ENCODE measurements at places on chromosomes 1 and 21. TPM values are rescaled to one million over a fixed set of nuclear protein-coding genes. Genes with fewer than 3 reads are reported as not detected.

OR2L3 gene
- total RNA-seq = 0.10 TPM

FABP3 gene
- 260 TPM for total RNA-seq

KRTAP10-8 gene
- not detected for total RNA-seq

OLFM3 gene
- total RNA-seq = 0.92 TPM

PRR9 gene
- total RNA-seq = not detected

SLC1A7 gene
- total RNA-seq = not detected

OR2G6 gene
- total RNA-seq = not detected

VAMP3 gene
- 75.1 TPM for total RNA-seq

FCGR3B gene
- total RNA-seq = 1.4 TPM

MAB21L3 gene
- total RNA-seq = 0.31 TPM

S100A7 gene
- 2.6 TPM for total RNA-seq

GJB5 gene
- 3.1 TPM for total RNA-seq

POU3F1 gene
- 1.5 TPM for total RNA-seq

DIO1 gene
- total RNA-seq = not detected

GCLM gene
- total RNA-seq = 11.1 TPM

ICOSLG gene
- 3.1 TPM for total RNA-seq

LPAR3 gene
- 4.7 TPM for total RNA-seq

FMO4 gene
- 10.2 TPM for total RNA-seq

GABPA gene
- 49.5 TPM for total RNA-seq

C1orf87 gene
- total RNA-seq = 0.51 TPM
